ENCODE measurements at places on chromosomes 5 and 9. TPM values are rescaled to one million over a fixed set of nuclear protein-coding genes. Genes with fewer than 3 reads are reported as not detected.

DNA sequence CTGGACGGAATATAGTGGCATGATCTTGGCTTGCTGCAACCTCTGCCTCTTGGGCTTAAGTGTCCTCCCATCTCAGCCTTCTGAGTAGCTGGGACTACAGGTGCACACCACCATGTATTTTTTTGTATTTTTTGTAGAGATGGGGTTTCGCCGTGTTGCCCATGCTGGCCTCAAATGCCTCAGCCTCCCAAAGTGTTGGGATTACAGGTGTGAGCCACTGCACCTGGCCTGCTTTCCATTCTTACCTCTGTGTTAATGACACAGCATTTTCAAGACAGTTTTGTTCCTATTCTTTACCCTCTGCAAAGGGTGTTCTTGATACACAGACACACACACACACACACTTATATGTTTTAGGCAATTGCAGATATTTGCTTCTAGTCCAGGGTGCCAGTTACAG is 113.3 kb downstream of the LRRC70 start:
- DNase-seq, result no peak

DNA sequence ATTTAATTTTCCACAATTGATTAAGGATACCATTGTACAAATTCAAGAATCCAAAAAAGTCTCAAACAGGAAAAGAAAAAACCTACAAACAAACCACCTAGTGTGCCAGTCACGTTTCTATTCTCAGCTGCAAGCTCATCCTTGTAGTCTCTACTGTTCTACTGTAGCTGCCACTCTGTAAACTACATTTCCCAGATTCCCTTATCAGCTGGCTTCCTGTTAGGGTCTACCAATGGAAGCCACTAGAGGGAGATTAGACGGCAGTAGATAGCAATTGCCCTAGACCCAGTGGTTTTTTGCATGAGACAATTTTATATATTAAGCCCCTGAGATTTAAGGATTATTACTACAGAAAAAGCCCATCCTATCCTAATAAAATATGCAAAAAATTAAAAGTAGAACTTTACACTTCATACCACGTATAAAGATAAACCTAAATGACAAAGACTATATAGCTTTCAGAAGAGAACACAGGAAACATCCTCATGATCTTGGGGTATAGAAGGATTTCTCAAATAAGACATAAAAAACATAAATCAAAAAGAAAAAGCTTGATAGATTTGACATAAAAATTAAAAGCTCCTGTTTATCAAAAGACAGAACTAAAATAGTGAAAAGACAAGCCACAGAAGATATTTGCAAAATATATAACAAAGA is 37.4 kb downstream of the P4HA2 start:
- DNase-seq, result no peak

GRCh38 chr9:106653213-106653612 is 209.8 kb upstream of the ZNF462 start:
- DNase-seq, result no peak

DNA sequence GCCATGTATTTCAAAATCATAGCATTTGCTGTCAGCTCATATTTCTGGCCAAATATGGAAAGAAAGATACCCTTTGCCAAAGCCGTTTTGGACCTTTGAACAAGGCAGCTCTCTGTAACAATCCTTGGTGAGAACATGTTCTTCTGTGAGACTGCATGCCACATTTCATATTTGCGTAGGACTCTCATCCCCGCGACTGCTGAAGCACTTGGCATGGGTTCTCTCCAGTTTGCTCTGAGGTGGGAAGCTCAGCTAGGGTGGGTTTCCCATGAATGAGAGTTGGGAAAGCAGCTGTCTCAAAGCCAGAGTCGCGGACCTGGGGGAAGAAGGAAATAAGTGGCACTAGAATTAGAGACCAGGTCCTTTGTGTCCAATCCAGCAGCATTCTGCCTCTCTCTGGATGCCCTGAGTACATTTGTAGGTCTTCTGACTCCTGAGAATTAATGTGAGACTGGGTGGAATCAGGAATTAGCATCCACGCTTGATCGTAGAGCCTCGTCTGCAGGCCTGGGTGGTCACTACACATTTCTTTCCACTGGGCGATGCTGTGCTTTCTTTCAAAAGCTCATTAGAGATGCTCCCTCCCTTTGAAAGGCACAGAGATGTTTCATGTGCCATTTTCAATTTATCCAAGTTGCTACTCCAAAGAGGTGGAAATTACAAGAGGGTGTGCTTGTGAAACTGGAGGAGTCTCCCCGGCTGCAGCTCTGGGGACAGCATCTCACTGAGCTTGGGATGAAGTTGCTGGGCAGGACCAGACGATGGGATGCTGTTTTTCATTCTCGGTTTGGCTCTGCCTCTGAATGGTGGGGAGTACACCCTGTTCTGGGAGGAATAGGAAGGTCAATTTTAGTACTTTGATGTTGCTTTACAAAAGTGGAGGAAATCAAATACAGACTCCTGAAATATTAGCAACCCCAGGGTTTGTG is 197.2 kb downstream of the GADD45G start:
- no peak for DNase-seq

DNA sequence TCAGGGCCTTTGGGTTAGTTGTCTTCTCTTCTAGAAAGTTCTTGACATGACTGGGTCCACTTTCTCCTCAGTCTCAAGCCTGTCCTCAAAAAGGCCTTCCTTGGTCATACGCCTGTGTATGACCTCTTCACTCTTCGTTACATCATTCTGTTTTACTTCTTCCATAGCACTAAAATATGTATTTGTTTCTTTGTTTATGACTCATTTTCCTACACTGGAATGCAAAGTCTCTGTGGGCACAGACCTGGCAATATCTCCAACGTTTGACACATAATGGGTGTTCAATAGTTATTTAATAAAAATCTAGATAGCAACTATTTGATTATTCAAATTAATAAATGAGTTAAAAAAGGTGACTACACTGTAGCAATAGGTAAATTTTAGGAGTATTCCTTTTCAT is 85.1 kb downstream of the YIPF5 start:
- DNase-seq, result no peak

GRCh38 chr5:10746711-10747110 is 14.3 kb downstream of the DAP start:
- DNase-seq, result no peak

DNA sequence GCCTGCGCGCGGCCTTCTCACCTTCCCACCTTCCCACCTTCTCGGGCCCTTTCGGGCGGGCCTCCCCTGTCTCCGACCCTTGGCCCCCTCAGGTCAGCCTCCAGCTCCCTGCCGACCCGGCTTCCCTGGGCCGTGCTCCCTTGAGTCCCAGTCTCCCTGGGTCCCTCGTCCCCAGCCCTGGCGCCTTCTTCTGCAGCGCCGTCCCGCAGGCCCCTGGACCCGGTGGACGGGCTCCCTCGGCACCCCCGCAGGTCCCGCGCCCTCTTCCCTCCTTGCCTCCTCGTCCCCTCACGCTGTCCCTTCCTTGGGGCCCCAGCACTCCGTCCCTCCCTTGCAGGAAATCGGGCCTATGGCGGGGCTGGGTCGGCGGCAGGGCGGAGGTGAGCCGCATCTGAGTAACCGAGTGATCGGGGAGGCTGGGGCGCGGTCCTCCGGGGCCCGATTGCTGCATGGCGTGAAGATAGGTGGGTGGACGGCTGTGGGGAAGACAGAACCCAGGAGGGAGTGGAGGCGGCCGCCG is 7.6 kb downstream of the ARPC5L start:
- DNase-seq, result peak; percentile 56

- no peak for DNase-seq
Measured at GRCh38 chr9:15618540-15619331, 65.9 kb downstream of the CCDC171 start.

SLC6A3 gene
- total RNA-seq, result not detected

DNA sequence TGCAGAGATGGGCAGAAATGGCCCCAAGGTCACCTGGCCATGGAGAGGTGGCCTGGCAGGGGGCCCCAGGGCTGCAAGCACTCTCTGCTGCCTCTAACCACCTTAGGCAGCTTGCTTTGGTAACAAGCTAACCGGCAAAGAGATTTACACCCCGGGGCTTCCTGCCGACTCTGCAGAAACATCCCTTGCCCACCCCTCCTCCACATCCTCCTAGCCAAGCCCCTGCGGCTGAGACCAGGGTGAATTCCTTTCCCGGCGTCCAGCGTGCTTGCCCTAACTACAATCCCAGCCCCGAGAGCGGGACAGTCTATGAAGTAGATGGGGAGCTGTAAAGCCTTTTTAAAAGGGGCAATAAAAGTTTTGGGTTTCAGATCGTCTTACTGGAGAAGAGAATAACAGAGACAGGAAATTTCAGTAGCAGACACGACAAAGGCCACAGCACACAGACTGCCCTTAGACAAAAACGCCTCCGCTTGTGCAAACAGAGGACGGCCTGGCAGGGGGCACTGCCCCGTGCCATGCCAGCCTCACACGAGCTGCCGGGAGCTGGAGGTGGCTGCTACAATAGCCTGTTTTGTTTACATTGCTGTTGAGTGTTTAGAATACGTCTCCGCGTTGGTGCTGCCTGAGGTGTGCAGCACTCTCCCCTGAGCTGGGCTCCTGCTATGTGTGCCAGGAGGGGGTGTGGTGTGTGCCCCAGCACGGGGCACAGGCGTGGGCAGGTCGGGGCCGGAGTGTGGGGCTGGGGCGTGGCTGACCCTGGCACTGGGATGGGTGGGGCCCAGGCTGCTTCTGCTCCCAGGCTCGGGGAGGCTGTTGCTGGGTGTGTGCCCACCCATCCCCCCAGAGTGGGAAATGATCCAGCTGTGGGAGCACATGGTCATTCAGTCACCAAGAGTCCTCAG is 15.3 kb downstream of the MYMK start:
- peak; percentile 53 for DNase-seq

GRCh38 chr5:164868761-164869160 is 1363.3 kb downstream of the MAT2B start:
- DNase-seq, result no peak

- no peak for DNase-seq
Measured at GRCh38 chr5:55636683-55637082, 75.4 kb downstream of the SLC38A9 start.

DNA sequence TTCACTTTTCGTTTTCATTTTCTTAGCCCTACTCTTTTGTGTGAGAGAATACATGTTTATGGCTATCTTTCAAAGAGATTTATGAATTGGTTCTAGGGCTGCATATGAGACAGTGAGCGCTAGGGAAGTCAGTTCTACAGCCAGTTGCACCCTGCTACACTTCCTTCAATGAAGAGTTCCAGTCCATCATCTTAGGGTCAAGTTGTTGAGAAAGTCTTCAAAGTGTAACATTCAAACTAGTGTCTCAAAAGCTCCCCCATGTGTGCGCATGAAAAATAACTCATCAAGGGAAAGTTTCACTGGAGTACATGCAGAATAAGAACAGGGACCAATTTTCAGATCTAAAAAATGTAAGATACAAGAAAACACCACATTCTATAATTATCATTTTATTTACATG is 317.2 kb downstream of the DEPDC1B start:
- DNase-seq, result no peak

THBS4 gene
- 0.78 TPM for total RNA-seq

DNA sequence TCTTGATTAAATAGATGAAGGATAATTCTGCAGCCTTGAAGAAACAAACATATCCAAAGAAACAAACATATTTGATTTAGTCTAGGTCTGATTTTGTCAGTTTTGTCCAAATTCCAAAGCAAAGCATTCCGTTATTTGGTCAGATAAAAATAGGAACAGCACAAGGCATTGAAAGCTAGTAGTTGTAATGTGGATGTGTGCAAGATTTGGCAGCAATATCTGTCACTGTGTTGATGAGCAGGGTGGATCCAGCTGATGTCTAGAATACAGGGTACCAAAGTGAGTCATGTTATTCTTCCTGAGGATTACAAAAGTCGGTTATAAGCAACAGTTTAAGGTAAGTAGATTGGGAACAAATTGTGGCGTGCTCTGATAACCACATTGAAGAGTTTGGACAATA is 69.3 kb upstream of the PLPPR1 start:
- no peak for DNase-seq

DNA sequence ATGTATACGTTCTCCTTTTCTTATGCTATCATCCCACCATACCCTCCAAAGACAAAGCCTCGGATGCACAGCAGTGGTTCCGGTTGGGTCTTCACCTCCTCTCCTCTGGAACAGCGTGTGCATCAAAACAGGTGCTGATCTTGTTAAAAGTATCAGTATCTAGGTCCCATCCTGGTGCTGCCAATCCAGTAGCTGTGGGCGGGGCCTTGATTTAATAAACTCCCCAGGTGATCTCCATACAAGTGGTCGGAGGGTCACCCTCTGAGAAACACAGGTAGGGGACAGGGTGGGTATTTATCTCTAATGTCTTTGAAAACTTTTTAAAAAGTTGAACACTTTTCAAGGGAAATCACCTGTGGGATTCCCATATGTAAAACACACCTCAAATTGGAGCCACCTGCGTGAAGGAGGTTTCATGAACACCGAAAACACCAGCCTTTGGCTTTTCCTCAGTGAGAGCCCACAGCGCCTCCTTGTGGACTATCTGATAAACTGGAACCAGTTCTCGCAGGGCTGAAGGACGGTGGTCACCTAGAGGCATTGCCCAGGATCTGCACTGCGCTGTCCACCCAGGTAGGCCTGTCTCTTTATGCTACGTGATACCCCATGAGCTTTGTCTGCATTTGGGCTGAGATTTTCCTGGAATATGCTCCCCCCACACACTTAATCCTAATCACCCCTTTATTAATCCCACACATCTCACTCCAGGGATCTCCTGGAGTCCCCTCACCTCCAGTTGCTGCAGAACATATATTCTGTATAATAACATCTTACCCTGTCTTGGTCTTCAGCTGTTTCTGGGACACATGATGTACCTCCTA is 80.5 kb upstream of the EPB41L4B start:
- DNase-seq, result no peak

- no peak for DNase-seq
Measured at GRCh38 chr9:98563212-98563907, 145.4 kb downstream of the GABBR2 start.

DNA sequence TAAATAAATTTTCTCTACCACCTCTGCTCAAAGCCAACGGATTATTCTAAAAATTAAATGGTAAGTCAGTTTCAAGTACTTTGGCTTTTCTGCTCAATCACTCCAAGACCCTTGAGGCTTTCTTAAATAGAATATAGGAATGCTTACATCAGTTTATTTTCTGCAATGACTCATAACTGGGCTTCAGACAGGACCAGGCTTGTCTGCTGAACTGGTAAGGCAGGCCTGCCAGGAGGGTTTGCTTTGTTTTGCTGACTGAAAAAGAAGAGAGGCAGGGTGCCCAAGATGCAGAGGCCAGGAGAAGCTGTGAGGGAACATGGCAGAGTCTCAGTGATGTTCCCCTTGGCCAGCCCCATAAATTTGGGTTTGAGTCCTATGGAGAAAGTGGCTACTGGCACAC is 60.3 kb upstream of the EPB41L4A start:
- DNase-seq, result no peak

DNA sequence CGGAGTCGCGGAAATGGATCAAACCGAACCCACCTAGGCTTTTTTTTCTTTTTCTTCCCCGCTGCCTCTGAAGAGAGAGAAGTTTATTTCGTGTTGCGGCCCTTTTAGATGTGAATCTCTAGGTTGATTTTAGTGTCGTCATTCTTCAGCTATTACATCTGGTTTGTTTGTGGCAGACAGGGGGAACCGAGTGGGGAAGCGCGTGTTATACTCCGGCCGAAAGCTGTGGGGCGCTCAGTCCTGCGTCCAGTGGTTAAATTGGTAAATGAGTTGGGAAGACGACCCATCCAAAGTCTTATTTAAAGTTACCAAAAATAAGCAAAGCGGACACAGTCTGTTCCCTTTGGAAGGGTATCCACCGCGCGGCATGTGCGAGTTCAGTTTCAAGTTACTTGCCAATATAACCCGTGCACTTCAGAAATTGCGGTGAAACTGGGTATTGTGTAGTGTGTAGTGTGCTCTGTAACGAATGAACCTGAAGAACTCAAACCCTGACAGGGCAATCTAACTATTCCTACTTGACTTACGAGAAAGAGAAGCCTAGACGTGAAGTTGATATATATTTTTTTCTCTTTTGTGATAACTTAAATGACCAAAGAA is 1.3 kb downstream of the MAN2A1 start:
- DNase-seq, result peak; percentile 34
